SW480 (cell line): ENCODE measurements at places on chromosomes 7 and 10.

DNA sequence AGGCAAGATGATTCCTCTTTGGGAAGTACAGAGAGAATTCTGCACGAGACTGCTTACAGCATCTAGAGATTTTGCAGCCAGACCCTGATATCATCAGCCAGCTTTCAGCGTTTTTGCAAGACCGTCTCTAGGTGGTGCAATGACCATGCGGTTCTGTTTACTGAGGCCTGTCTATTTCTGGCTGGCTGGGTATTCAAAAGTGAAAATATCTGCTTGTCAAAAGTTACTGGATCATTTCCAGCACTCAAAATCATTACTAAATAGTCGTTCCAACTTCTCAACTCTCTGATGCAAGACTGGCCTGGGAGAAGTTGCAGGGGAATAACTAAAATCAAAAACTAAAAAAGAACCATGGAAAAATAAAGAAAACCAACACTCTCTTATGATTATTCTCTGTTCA lies 240.1 kb downstream of the ELMO1 start:
- peak; percentile 58 for DNase-seq

DNA sequence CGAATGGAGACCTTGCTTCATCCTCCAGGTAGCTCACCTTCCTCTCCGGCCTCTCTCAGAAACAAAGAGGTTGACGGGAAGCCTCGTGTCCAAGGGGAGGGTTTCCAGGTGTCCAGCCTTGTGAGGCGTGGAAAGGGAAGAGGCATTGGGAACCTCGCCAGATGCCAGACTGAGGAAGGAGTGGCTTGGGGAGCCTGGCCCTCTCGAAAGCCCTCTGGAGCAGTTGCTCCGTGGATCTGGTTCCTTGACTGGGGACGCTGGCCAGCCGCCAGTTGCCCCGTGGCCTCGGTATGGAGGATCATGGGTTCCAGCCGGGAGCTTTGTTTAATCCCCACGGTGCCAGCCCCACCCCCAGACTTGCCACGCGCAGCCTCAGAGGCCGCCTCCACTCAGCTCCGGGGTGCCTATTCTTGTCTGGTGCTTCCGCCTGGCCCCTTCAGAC lies 30.3 kb upstream of the SUN1 start:
- DNase-seq: no peak

- DNase-seq: no peak
Measured at GRCh38 chr10:15120523-15120922, 23.4 kb downstream of the RPP38 start.

GRCh38 chr10:51838471-51838870 lies 139.1 kb upstream of the CSTF2T start:
- DNase-seq: no peak

- DNase-seq: no peak
Measured at GRCh38 chr10:34589275-34589674, 225.8 kb downstream of the PARD3 start.

GRCh38 chr10:66472156-66472555 lies 453.7 kb upstream of the LRRTM3 start:
- no peak for DNase-seq

DNA sequence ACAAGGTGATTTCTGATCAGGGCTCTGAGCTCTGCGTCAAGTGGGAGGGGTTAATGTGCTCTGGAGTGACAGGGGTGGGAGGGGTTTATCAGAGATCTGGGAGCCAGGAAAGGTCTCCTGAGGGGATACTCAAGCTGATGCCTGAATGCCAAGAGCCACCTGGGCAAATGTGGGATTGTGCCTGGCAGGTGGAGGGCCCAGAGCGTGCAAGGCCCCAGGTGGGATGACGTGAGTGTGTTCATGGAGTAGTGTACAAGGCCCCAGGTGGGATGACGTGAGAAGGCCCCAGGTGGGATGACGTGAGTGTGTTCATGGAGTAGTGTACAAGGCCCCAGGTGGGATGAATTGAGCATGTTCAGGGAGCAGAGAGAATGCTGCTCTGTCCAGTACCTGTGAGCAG lies 610.3 kb downstream of the PTPRN2 start:
- DNase-seq: no peak

DNA sequence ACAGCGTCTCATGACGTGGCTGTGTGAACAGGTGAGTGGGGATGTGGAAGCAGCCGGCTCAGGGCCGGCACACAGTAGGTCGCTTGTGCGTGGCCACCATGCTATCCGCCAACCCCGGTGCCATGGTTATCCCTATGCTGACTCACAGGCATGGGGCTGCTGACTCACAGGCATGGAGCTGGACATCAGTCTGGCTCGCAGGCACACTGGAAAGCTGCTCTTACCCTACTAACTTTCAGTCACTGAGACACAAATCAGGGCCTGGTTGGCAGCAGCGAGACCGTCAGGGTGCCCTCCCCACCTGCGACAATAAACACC lies 341.9 kb downstream of the PTPRN2 start:
- no peak for DNase-seq

DNA sequence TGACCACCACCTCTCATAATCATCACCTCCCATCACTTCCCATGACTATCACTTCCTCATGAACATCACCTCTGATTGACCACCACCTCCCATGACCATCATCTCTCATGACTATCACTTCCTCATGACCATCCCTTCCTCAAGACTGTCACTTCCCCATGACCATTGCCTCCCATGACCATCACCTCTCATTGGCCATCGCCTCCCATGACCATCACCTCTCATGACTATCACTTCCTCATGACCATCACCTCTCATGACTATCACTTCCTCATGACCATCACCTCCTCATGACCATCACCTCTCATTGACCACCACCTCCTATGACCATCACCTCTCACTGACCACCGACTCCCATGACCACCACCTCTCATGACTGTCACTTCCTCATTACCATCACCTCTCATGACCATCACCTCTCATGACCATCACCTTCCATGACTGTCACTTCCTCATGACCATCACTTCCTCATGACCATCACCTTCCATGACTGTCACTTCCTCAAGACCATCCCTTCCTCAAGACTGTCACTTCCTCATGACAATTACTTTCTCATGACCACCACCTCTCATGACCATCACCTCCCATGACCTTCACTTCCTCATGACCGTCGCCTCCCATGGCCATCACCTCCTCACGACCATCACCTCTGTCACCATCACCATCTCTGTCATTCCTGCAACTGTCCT lies 51.6 kb downstream of the PDGFA start:
- DNase-seq: no peak

DNA sequence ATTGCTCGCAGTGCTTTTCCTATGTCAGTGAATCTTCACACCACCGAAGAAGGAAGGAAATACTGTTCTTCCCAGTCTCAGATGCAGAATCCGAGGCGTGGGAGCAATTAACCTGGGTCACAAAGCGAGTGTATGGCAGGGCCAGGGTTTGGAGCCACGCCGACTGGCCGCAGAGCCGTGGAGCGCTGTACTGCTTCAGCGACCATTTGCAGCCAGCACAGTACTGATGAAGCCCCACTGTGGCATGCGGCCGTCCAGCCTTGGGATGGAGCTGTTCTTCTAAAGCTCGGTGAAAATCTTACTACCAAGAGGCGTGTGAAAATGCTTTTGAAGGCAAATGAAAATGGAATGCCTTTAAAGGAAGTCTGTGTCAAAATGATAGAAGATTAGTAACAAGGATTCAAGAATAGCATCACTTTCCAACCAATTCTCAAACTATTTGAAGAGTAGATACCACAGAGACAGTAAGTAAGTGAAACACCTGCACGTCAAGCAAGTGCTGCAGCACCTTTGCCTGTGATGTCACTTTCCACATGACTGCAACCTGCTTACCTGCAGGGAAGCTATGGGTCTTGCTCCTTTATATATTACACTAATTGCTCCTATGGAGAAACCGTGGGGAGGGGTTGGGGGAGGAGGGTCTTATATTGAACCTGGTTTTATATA lies 4.9 kb downstream of the PPP2R2D start:
- DNase-seq: no peak

- peak; percentile 79 for DNase-seq
Measured at GRCh38 chr7:47380325-47381133, 201.4 kb downstream of the TNS3 start.

- DNase-seq: no peak
Measured at GRCh38 chr10:55174419-55174818, 373.4 kb upstream of the PCDH15 start.

- no peak for DNase-seq
Measured at GRCh38 chr7:31791881-31792280, 104.9 kb downstream of the PPP1R17 start.

- DNase-seq: peak; percentile 65
Measured at GRCh38 chr10:126387041-126387921, 996 bp downstream of the ADAM12 start.

GRCh38 chr10:21171197-21171935 lies 274.3 kb upstream of the NEBL start:
- DNase-seq: no peak

- no peak for DNase-seq
Measured at GRCh38 chr10:111511751-111512150, 434.9 kb downstream of the ADRA2A start.

GRCh38 chr10:71681977-71682376 lies 37.6 kb downstream of the C10orf105 start:
- DNase-seq: no peak

GRCh38 chr10:115957012-115957399 lies 316.0 kb downstream of the GFRA1 start:
- no peak for DNase-seq

GRCh38 chr7:87127019-87127418 lies 25.2 kb upstream of the DMTF1 start:
- no peak for DNase-seq

GRCh38 chr7:69619054-69619453 lies 20.8 kb downstream of the AUTS2 start:
- no peak for DNase-seq

GRCh38 chr7:132403465-132404110 lies 172.7 kb downstream of the PLXNA4 start:
- DNase-seq: no peak

DNA sequence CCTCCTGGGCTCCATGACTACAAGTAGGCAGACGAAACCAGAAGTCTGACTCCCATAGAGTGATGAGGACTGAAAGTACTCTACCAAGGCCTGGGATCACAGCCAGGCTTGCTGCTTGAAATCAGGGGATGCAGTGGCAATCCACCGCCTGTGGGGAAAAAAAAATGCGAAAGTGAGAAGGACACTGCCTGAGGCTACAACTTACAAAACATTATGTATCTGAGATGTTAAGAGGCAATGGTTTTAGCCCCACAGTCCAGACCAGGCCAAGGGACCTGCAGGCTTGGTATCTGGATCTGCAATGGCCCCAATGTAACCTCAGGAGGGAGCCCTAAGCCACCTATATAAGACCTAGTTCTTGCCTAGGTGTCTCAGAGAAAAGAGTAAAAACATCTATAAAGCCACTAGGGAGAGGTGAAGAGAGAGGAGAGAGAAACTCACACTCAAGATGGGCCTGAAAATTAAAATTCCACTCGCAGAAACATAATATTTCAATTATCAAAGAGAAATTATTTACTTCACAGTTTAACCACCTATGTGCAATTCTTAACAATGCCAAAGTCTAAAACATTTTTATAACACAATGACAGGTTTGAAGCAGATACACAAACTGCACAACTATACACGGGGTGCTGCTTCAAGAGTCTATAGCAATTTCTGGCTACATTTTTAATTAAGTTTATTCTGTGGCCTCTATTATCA lies 13.9 kb downstream of the DNAJC1 start:
- peak; percentile 65 for DNase-seq

GRCh38 chr7:128815289-128815942 lies 14.8 kb upstream of the FLNC start:
- no peak for DNase-seq

- DNase-seq: no peak
Measured at GRCh38 chr10:79267499-79267898, 79.8 kb upstream of the PPIF start.

- DNase-seq: no peak
Measured at GRCh38 chr10:85542936-85543730, 823.5 kb downstream of the GRID1 start.

DNA sequence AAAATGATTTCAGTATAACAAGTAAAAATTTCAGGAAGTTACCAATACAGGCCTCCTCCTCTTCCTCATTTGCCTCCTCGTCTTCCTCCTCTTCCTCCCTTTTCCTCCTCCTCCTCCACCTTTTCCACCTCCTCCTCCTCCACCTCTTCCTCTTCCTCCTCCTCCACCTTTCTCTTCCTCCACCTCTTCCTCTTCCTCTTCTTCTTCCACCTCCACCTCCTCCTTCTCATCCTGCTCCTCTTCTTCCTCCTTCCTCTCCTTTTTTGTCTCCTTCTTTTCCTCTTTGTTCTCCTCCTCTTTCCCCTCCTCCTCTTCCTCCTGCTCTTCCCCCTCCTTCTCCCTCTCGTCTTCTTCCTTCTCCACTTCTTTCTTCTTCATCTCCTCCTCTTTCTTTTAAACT lies 94.4 kb upstream of the SFMBT2 start:
- no peak for DNase-seq

DNA sequence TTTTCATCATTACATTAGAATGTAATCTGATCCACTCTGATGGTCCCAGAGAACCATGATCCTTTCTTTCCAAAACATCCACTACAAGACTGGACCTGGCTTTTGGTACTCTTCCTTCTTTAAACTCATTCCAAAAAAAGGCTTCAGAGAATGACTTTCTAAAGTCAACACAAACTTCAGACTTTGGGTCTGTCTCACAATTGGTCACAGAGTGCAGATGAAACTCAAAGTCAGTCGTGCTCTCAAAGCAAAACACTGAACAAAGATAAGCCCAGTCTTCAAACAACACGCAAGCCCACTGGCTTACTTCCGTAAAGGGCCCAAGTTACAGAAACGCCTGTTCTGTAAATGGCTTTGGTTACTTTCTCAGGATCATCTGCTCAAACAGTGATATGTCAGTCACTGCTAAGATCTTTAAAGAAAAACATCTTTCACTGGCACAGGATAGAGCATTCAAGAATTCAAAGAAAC lies 250.9 kb upstream of the MKLN1 start:
- no peak for DNase-seq

DNA sequence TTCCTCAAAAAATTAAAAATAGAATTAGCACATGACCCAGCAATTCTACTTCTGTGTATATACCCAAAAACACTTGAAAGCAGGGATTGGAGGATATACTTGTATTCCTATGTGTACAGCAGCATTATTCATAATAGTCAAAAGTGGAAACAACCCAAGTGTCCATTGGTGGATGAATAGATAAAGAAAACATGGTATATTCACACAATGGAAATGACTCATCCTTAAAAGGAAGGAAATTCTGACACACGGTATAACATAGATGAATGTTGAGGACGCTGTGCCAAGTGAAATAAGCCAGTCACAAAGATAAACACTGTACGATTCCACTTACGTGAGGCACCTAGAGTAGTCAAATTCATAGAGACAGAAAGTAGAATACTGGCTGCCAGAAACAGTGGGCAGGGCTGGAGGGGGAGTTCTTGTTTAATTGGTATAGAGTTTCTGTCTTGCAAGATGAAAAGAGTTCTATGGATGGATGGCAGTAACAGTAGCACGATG lies 26.6 kb upstream of the KAT6B start:
- no peak for DNase-seq

DNA sequence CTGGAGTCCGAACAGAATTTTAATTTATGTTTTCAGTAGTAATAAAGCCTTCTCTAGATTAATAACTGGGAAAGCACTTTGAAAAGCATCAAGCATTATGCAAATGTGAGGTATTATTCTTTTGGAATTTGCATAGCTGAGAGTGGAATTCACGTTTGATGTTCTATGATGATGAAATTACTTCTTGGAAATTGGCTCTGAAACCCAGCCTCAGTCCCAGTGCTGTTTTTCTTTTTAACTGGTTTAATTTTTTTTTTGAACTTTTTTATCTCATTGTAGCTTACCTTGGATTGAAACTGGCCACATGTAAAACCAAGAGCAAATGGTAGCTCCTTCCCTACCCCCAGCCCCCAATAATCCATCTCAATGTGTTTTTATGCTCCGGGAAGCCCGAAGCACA lies 1.2 kb downstream of the TBXAS1 start:
- DNase-seq: no peak
